Stimulated activated CD4-positive, alpha-beta T cell treated with anti-CD3 and anti-CD28 coated beads, Interleukin-1b, Interleukin-23, amount 100 ng/mL, for 48 hours (primary cell): ENCODE measurements at places on chromosomes 3 and 15.
A peak's percentile ranks its signal among the peaks of the same experiment; 100 is the strongest.

GRCh38 chr3:40913192-40913591 is 286.1 kb upstream of the CTNNB1 start:
- DNase-seq, result no peak

DNA sequence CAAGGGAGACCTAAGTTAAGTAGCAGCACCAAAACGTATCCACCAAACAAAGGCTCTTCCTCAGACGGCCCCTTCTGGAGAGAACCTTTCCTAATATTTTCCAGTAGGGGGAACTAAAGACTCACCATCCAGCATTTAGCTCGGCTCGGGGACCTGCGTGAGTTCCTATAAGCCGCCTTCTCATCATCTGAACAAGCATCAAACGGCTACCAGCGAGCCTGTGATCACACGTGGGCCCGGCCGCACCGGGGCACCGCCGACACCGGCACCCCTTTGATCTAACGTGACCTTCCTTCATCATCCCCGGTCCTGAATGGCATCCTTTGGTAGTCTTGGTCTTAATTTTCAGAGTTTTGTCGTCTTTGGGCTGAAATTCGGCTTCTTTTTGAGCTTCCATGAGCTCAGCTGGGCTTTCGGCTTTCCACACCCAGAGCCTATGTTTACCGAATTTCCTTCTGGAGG is 1.4 kb upstream of the ROBO2 start:
- DNase-seq, result peak; percentile 2

DNA sequence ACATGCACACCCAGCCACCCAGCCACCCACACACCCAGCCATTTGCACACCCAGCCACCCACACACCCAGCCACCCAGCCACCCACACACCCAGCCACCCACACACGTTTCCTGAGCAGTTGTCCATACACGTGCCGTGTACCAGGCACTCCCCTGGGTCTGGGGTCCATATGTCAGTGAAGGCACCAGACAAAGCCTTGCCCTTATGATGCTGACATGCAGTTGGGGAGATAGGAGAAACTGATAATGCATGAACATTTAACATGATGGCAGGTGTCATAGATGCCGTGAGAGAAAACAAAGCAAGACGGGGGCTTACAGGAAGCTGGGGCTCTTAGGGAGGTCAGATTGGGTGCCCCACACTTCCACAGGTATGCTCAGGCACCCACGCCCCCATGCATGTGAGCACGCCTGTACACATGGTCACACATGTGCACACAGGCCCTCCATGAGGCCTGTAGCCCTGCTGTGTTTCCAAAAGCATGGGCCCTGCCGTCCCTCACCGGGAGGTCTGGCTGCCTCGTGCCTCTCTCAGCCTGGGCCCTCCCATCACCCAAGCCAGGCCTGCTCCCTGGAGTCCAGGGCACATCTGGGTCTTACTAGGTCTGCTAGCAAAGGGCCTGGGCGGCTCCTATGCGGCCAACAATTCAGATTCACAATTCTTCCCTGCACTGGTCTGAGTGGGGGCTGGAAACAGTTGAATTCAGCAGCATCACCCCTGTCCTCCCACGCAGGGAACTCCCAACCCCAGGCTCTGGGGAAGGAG is 3.6 kb upstream of the DNAJB8 start:
- no peak for DNase-seq

DNA sequence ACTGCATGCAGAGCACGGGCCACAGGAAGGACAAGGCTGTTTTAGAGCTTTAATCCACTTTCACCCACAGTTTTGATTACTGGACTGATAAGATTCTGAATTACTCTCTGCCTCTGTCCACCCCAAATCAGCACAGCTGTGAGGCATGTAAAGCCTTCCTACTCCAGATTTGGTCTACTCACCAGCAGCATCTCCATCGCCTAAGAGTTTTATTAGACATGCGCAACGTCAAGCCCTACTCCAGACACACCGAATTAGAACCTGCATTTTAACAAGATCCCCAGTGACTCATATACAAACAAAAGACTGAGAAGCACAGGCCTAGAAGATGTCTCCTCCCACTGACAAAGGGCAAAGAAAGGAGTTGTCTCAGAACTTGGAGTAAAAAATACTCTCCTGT is 221.2 kb downstream of the TUSC7 start:
- DNase-seq, result no peak

- DNase-seq, result peak; percentile 35
Measured at GRCh38 chr3:190424478-190425439, 24.9 kb downstream of the TMEM207 start.

DNA sequence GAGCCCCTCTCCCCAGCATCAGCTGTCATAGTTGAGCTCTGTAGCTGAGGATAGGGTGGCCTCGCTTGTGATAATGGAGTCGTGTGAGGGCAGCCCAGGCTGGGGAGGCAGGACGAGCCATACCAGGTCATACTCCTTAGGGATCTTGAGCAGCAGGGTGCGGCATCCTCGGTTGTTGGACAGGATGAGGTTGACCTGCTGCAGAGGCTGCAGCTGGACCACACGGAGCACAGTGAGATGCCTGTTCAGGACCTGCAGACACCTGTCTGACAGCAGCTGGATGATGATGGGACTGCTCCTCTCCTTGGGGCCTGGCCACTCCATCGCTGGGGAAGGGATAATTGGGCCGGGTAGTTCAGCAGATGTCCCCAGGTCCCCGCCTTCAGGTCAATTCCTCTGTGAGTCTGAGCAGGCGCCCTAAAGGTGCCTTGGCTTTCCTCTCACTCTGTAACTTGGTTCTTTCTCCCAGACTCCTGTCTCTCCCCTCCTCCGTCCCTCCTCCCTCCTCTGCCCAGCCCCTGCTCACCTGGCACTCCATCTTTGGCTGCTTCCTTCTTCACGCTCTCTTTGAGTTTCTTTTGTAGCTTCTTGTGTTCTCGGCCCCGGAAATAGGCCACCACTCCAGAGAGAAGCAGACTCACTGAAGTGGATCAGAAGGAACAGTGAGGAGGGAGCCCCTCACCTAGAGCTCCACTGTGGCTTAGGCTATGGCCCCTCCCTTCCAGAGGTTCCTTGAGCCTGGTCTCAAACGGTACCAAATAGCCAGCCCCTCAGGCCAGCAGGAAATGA is 7.8 kb downstream of the DUOX2 start:
- DNase-seq, result no peak

- no peak for DNase-seq
Measured at GRCh38 chr3:188635258-188636042, 481.5 kb downstream of the LPP start.

DNA sequence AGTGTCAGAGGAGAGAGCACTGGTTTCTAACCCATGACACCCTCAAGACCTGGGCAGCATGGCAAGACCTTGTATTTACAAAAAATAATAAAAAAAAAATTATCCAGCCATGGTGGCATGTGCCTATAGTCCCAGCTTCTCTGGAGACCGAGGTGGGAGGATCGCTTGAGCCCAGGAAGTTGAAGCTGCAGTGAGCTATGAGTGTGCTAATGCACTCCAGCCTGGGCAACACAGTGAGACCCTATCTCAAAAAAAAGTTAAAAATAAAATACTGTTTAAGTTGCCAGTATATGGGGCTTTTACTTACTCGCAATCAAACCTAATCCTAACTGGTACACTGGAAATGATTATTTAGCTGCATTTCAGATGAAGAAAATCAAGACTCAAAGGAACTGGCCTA is 20.2 kb downstream of the ILDR1 start:
- no peak for DNase-seq

DNA sequence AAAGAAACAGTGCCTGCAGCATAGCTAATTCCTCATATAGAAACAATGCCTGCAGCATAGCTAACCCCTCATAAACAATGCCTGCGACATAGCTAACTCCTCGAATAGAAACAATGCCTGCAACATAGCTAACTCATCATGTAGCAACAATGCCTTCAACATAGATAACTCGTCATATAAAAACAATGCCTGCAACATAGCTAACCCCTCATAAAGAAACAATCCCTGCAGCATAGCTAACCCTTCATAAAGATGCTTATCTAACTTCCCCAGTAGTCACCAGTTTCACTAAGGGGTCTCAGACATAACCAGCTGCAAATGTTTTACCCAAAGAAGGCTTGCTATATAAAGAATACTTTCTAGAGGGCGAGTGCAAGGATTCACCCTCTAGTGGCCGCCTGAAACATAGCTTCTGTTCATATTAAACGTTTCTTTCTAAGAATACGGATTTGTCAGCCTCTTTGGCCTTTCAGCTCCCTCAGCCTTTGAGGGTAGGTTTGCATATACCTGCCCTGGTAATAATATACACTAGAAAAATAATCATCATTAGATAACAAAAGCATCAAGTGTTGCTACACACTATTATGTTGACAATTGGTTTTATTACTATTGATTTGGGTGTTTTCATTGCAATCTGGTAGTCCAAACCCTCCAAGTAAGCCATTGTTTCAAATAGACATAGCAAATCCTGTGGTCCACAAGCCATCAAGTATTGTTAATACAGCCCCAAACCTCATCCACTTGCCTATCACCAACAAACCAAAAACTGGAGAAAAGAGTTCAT is 44.4 kb upstream of the FAN1 start:
- DNase-seq, result no peak
